ENCODE measurements at places on chromosomes 3 and 15.

DNA sequence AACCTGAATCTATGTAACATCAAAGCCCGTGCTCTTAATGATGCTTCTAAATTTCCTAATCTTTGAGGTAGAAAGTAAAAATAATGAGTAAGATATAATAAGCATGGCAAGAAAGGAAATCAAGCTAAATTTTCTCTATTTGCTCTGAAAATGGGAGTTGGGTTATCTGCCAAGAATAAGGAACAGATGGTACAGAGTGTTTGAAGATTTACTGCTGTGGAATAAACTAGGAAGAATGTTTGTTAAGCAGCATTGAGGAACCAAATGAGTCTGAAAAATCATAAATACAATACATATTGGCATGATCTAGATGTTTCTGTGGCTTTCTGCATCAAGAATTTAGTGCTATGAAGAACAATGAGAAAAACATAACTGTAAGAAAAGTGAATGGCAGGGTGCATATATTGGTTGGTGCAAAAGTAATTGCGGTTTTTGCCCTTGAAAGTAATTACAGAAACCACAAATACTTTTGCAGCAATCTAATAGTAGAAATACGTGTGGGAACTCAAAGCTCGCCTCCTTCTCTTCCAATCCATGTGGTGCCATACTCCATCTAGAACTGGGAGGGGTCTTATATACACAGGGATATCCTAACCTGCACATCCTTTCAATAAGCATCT is 87.6 kb downstream of the SUCNR1 start:
- peak; percentile 23 for DNase-seq

- DNase-seq = no peak
Observed at GRCh38 chr15:73034221-73034620, 18.0 kb upstream of the NEO1 start.

- DNase-seq = no peak
Observed at GRCh38 chr3:126104742-126105605, 21.1 kb upstream of the SLC41A3 start.

- DNase-seq = peak; percentile 12
Observed at GRCh38 chr3:66723231-66723630, 222.4 kb upstream of the LRIG1 start.

- DNase-seq = no peak
Observed at GRCh38 chr3:119365418-119365817, 71.2 kb downstream of the ARHGAP31 start.

DNA sequence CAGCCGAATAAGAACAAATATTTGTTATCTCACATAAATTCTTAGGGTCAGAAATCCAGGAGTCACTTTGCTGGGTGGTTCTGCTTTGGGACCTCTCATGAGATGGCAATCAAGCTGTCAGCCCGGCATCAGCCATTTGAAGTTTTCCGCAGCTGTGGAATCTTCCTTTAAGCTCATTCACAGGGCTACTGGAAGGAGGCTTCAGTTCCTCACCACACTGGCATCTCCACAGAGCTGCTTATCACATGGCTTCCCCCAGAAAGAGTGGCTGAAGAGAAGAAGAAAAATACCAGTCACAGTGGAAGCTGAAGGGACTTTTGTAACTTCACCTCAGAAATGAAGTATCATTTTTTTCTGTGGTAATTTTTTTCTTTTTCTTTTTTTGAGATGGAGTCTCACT is 267.7 kb downstream of the CHL1 start:
- DNase-seq = no peak

DNA sequence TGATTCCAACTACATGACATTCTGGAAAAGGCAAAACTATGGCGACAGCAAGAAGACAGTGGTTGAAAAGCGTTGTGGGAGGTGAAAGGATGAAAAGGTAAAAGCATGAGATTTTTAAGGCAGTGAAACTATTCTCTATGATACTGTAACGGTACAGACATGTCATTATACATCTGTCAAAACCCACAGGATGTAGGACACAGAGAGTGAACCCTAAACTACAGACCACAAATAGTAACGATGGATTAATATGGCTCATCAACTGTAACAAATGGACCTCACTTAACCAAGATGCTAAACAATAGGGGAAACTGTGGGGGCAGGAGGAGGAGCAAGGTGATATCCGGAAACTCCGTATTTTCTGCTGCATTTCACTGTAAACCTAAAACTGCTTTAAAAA is 39.1 kb downstream of the MYO9A start:
- DNase-seq = no peak

GRCh38 chr3:156044634-156044975 is 75.8 kb upstream of the KCNAB1 start:
- no peak for DNase-seq

DNA sequence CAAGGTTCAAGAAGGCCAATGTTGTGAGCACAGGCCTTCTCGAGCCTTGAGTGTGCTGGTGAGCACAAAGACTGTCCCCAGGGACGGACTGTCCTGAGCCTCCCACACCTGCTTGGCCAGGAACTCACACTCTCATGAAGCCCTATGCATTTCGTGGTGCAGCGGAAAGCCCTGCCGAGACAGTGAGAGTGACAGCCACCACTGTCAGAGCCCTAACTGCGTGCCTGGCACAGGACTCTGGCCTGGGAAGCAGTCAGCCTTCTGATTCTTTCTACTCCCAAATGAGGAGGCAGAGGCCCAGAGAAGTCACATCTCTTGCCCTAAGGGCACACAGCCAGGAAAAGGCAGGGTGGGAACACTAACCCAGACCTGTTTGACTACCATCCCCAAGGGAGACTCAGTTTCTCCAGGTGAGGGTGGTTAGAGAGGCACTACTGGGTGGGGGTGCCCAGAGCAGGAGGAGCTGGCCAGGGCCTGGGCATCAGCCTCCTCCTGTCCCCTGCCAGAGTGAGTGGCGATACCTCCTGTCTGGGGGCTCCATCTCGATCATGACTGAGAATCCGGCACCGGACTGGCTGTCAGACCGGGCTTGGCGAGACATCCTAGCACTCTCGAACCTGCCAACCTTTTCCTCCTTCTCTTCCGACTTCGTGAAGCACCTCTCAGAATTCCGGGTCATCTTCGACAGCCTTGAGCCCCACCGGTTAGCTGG is 50.8 kb downstream of the SEMA3G start:
- no peak for DNase-seq

DNA sequence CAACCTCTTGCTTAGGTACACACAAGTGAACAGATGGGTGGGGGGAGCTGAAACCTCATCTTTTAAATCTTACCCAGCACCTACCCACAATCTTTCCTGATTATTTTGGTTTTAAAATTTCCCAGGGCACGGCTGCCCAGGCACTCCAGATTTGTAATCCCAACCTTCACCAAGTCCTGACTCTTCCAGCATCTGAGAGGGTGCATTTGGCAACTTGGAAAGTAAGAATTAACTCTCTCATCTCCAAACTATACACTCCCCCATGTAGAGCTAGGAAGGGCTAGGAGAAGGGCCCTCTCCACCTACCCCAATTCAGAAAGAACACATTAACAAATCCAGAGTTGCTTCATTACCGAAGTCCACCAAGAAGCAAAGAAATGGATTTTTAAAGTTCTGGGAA is 41.7 kb upstream of the PRICKLE2 start:
- no peak for DNase-seq

- peak; percentile 7 for DNase-seq
Observed at GRCh38 chr3:109643590-109643989, 306.2 kb upstream of the DPPA4 start.

GRCh38 chr3:81823882-81824395 is 62.5 kb upstream of the GBE1 start:
- peak; percentile 12 for DNase-seq

DNA sequence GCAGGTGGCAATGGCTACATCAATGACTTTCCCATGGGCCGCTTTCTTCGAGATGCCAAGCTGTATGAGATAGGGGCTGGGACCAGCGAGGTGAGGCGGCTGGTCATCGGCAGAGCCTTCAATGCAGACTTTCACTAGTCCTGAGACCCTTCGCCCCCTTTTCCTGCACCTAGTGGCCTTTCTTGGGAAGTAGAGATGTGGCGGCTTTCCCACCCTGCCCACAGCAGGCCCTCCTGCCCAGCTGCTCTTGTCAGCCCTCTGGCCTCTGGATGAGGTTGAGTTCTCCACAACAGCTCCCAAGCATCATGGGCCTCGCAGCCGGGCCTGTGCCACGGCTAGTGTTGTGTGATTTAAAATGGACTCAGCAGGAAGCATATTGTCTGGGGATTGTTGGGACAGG is 12.5 kb downstream of the IVD start:
- no peak for DNase-seq

- DNase-seq = no peak
Observed at GRCh38 chr3:50600141-50600753, 11.3 kb downstream of the CISH start.

GRCh38 chr3:186452517-186452916 is 90.5 kb upstream of the DGKG start:
- peak; percentile 71 for DNase-seq

DNA sequence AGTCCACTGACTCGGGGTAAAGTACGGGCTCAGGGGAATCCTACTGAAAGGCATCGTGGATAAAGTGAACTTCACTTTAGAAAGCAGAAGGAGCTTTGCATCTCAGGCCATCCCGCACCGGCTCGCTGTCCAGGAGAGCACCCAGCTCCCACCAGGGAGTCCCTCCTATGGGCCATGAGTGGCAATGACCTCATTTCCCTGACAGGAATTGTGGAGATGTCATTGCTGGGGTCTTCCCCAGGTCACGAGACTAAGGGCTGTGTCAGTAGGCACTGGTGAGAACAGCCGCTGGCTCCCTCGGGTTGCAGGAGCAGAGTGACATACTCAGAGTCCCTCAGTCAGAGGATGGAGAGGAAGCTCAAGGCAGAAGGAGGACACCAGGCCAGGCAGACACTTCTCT is 97.3 kb downstream of the XXYLT1 start:
- no peak for DNase-seq

DNA sequence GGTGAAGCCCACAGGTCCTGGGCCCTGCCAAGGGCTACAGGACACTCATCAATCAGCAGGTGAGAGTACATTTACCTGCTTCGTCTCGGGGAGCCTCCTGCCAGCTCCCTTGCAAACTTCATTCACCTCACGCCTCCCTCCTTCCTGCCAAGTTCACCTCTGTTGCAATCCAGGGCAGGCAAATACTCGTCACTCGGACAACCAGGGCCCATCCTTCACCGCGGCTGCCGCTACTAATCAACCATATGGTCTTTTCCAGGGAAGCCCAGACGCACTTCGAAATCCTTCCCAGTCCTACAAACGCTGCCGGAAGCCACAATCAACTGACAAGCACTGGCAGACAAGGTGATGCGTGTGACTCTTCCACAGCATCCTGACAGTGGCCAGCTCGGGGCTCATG is 200.7 kb upstream of the NSMCE3 start:
- DNase-seq = no peak

DNA sequence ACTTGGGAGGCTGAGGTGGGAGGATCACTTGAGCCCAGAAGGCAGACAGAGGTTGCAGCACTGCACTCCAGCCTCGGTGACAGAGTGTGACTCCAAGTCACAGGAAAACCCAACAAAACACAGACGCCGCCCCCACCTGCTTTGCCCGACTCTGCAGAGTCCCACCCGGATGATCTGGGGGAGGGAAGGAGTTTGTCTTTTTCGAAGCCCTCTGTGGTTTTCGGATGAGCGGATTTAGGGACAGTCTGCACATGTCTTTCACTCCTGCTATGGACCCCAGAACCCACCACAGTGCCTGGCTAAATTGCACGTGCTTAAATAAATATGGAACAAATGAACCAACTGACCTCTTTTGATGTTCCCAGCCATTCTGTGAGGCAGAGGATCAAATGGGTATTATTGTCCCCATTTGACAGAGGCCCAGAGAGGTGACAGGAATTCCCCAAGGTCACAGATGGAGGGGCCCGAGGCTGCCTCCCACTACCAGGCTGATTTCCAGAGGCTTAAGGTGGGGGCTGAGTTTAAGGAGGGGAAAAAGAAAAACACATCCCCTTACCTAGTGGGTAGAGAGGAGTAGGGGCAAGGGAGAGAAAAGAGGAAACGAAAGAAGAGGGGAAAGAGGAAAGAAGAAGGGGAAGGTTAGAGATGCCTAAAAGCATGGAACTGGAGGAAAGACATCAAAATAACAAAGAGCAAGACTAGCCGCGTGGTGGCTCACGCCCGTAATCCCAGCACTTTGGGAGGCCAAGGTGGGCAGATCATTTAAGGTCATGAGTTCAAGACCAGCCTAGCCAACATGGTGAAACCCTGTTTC is 59.4 kb upstream of the TFRC start:
- no peak for DNase-seq

DNA sequence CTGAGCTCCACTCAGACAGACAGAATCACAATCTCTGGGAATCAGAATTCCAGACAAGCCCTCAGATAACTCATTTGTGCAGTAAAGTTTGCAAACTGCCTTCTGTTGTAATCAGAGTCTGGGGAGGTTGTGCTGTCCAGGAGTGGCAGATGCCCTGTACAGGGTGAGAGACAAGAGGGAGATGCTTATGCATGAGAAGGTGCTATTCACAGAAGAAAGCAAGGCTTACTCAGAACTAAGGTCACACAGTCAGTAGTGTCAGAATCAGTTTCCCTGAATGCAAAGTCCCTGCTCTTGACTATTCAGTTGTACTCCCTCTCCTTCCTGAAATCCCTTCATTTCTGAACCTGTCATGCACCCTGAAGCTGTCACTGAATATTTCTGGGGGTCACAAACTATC is 43.7 kb downstream of the SRPRB start:
- no peak for DNase-seq

GRCh38 chr3:5292512-5292911 is 105.0 kb downstream of the EDEM1 start:
- no peak for DNase-seq

DNA sequence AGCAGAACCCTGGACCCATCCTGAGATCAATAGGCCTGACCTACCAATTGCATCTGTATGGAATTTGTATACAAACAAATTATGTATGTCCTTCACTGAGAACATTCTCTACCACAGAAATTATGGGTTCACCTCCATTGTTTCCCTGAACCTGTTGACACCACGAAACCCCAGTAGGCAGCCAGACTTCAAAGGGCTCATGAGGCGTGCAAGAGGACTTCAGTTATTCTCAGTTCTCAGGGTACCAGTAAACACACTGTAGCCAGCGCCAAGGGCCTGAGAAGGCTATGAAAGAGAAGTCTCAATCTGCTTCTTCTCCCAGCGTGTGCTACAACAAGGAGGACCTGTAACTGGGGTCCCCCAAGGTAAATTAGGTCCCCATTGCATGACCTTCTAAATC is 254.9 kb upstream of the GOLGA6L4 start:
- DNase-seq = no peak

- DNase-seq = peak; percentile 92
Observed at GRCh38 chr15:47750030-47750739, 32.9 kb downstream of the SEMA6D start.

GRCh38 chr3:23320586-23321570 is 117.8 kb downstream of the UBE2E2 start:
- no peak for DNase-seq

GRCh38 chr3:138011722-138012121 is 1.8 kb downstream of the CLDN18 start:
- no peak for DNase-seq

Measured in fibroblast of skin of right quadriceps (primary cell).